ENCODE measurements at places on chromosomes 7 and 10.

DNA sequence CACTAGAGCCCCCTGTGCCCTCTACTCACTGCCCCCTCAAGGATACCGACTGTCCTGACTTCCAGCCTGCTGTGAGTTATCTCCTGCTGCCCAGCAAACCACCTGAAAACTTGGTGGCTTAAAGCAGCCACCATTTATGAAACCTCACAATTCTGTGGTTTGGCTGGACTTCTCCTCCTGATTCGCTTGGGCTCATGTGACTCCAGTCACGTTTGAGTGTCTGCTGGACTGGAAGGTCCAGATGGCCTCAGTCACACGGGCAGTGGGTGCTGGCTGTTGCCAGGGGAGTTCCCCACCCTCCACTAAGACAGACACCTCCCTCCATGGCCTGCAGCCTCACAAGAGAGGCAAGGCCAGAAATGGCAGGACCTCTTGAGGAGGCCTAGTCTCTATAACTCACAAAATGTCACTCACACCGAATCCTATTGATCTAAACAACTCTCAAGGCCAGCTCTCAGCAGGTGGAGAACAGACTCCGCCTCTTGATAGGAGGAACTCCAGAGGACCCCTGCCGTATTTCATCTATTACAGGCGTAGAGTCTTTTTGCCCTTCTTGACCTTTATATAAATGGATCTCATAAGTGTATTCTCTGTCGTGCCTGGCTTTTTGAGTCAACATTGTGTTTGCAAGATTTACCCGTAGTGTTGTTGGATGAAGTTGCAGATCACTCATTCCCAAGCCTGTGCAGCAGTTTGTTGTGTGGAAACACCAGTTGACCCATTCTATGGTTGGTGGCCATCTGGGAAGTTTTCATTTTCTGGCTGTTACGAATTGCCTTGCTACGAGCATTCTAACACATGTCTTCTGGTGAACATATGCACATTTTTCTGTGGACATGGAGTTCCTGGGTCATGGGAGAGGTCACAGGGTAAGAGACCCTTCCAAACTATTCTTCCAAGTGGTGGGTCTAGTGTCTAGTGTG lies 48.3 kb downstream of the ZMIZ1 start:
- no peak for DNase-seq

- no peak for DNase-seq
Measured at GRCh38 chr7:47517821-47518480, 64.0 kb downstream of the TNS3 start.

- DNase-seq: no peak
Measured at GRCh38 chr7:3682028-3682710, 381.1 kb downstream of the SDK1 start.

DNA sequence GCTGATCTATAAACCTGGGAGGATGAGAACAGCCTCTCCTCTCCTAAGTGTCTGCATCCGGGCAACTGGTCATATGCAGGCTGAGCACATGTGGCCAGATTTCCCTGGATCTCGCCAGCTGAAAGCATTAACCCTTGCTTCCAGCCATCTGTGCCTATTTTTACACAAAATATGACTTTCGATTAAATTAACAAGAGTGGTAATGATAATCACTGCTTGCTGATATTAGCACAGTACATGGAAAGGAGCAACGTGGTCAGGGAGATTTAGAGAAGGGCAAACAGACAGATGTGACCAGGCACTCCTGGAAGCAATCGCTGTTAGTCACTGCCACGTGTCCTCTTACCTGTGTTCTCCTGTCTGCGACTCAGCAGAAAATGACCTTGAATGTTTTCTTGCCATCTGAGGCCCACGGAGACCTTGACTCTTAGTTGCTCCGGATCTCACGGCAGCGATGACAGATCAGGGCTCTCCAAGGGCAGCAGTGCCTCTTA lies 59.5 kb upstream of the NPTX2 start:
- no peak for DNase-seq

DNA sequence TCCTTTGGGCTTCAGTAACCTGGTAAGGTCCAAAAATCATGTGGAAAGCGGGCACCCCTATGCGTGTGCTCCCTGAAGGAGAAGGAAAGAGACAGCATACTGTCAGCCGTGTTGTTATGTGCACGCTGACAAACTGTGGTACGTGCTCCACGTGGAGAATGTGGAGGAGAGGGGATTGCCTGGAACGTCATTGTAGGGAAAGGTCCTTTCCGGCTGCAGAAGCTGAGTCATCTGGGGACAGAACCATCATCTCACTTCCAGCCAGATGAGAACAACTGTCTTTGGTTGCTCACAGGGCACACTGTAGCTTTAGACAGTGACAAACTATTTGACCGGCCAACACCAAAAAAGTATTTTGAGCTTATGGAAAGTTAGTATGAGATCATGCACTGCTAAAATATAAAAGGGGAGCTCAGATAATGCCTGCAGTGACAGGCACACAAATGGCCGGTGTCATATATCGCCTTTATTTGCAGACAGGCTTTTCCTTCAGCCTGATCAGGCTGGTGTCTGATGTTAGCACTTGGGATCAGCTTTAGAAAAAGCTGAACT lies 38.8 kb upstream of the GRB10 start:
- no peak for DNase-seq

GRCh38 chr7:18803923-18804322 lies 308.4 kb downstream of the HDAC9 start:
- no peak for DNase-seq

- no peak for DNase-seq
Measured at GRCh38 chr7:96685353-96685752, 24.3 kb downstream of the SEM1 start.

- no peak for DNase-seq
Measured at GRCh38 chr10:43360086-43360485, 11.3 kb upstream of the FXYD4 start.

GRCh38 chr10:110192552-110192951 lies 14.9 kb upstream of the MXI1 start:
- no peak for DNase-seq

DNA sequence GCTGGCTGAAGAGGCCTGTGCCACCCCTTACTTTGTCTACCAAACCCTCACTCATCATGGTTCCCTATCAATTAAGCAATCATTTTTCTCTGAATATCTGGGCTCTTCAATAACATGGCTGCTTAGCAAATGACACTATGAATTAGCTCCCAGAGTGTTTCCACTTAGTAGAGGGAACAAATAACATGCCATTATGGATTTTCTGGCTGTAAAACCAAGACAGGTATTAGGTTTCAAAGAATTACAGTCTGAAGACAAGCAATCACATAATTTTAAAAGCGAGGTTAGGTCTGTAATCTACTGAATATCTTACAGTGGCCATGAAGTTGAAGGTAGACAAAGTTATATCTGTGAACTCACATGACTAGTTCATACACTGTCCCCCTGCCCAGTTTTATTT lies 220.8 kb upstream of the PHYHIPL start:
- DNase-seq: no peak

DNA sequence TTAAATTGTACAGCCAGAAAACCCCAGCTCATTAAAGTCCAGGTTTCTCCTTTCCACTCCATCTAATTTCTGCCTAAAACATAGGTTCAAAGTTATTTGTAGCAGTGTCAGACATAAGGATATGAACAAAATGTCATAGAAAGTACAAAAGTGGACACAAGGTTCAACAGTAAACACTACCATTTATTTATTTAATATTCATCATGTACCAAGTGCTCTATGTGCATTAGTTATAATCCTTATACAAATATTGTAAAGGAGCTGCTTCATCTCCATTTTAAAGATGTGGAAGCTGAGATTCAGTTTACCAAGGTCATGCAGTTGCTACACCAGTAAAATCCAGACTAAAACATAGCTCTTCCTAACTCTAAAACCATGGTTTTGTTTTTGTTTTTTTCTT lies 52.0 kb upstream of the CDK1 start:
- no peak for DNase-seq

DNA sequence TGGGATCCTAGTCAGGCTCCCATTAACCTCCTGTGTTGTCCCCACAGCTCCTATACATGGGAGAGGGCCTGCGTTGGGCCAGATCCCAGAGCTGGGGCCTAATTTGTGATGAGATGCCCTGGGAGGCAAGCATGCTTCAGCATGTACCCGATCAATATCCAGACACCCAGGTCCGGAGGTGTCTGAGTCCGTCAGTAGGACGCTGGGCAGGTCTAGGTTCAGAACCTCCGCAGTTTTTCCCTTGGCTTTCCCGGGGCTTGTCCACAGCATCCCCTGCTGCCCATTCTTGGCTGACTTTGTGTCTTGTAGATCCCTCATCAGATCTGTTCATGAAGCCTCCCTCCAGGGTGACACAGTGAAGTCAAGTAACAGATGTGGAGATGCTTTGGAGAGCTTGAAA lies 32.7 kb upstream of the RBAK start:
- no peak for DNase-seq

DNA sequence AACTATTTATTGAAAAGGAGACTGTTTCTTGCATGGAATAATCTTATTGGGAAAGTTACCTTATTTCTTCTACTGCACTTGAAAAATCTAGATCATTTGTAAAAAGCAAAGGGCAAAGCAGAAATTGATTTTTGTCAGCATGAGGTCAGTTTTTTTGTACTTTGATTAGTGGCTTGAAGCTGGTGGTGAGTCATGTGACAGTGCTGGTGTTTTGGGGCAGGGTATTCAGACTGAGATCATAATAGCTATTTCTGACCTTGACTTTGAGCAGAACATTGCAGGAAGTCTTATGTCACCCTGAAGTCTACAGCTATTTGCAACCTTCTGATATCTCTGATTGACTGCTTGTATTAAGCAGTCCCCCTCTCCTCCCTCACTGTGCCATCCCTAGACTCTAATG lies 66.3 kb upstream of the SORCS3 start:
- DNase-seq: no peak

DNA sequence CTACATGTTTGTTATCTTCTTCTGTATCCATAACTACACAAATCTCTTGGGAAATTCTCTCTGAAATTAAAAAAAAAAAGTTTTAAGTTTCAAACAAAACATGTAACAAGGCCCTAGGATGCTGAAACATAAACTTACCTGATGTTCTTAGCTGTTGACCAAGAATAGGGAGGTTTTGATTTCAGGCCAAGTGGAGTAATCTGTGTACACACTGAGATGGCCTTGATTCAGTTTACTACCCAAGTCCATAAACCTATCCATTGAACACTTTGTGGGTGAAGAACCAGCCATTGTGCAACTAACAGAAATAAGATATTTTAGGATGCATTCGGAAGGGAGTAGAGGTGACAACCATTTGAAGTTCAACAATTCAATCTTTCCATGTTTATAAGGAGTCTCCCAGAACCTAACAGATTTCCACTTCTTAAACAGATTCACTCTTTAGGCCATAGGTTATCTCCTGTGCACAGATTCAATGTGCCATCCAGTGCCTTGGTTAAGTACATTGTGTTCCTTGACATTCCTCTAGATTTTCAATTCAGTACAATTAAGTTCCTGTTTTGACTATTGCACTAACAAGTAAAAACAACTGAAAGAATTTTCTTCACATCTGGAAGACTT lies 143.1 kb downstream of the CRPPA start:
- DNase-seq: no peak

GRCh38 chr7:22864855-22865601 lies 42.4 kb upstream of the TOMM7 start:
- no peak for DNase-seq

GRCh38 chr10:71671994-71672946 lies 47.3 kb downstream of the C10orf105 start:
- no peak for DNase-seq

GRCh38 chr7:4682621-4683042 lies 537 bp downstream of the FOXK1 start:
- DNase-seq: no peak

DNA sequence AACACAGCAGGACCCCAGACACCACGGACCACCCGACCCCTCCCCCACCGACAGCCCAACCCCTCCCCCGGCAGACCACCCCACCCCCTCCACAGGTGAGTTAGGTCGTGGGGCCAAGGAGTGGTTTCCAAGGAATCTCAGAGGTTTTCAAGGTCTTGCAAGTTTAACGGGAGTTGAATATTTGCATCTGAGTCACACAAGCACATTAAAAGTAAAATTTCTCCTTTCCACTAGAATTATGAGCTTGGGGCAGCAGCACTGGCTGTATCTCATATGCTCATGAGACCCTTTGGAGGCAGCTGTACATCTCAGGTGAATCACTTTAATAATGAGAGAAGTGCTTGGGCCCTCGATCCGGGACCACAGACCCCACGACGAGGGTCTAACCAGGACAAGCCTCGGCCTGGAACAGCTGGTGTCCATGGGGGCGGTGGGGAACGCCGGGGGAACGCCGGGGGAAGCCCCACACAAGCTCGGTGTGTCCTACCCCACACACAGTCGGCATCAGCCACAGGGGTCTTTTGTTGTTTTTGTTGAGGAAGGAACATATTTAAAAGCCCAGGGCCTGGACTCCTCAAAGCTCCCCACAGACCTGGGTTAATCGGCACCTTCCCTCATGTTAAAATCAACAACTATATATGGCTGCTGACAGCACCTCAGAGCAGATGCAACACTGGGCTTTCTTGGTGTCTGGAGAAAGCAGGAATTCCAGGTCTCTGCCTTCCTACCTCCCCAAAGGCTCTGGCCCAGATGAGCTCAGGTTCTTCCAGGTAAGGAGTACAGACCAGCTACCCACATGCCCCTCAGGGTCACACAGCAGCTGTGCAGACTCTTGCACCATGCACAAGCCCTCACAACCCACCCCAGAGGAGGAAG lies 130.3 kb downstream of the DIP2C start:
- no peak for DNase-seq

- DNase-seq: no peak
Measured at GRCh38 chr7:17368856-17369524, 70.5 kb downstream of the AHR start.

- no peak for DNase-seq
Measured at GRCh38 chr10:49327036-49327813, 28.3 kb downstream of the C10orf71 start.

GRCh38 chr7:76430836-76431235 lies 6.1 kb downstream of the ZP3 start:
- DNase-seq: no peak

- no peak for DNase-seq
Measured at GRCh38 chr7:48505051-48505450, 333.8 kb downstream of the ABCA13 start.

- no peak for DNase-seq
Measured at GRCh38 chr10:96588616-96589419, 2.0 kb upstream of the TM9SF3 start.

- no peak for DNase-seq
Measured at GRCh38 chr10:6535156-6535764, 44.8 kb downstream of the PRKCQ start.

DNA sequence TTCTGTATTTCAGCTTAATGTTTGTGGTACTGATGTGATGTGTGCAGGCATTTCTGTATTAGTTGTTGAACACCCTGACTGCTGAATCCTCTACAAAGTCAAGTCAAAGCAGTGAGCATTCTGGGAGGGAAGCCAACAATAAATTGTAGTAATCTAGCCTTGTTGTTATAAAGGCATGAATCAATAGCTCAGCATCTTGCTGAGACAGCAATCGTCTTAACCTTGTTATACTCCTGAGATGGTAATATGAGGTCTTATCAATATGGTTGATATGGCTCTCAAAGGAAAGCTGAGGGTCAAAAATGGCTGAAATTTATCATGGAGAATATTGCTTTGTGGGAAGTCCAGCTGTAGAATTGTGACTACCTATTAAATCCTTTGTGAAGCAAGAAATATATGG lies 299.4 kb downstream of the DNAJB9 start:
- no peak for DNase-seq

- no peak for DNase-seq
Measured at GRCh38 chr7:50554431-50555322, 10.5 kb downstream of the DDC start.
